ENCODE measurements at places on chromosomes 4 and X. TPM values are rescaled to one million over a fixed set of nuclear protein-coding genes. Genes with fewer than 3 reads are reported as not detected.

DNA sequence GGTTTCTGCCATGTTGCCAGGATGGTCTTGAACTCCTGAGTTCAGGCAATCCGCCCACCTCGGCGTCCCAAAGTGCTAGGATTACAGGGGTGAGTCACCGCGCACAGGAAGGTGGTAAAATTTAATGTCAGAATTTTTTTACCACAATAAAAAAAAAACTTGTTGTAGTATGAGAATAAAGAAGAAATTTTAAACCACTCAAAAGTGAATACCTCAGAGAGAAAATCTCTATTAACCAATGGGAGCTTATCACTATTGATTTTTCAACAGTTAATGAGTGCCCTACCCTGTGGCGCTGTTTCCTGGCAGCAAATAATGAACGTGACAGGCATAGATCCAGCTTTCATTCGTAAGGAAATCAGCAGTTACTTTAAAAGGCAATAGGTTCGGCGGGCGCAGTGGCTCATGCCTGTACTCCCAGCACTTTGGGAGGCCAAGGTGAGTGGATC lies 32.7 kb upstream of the SLC25A4 start:
- DNase-seq: no peak

DNA sequence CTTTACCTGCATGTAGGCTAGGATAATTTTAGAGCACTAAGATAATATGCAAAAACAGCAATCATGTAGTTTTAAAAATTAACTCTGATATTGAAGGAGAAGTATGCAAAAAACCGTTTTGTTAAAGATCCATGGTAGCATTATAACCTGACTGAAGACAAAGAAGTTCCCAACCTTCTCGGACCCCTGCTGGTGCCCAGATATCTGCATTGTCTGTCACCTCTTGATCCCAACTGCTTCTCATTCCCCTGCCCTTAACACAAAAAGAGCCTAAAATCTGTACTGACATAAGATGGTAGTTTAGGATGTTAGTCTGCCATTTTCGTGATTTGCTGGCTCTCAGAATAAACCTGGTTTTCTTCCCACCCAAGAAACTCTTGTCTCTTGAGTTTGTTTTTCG lies 61.5 kb upstream of the UCP1 start:
- no peak for DNase-seq

DNA sequence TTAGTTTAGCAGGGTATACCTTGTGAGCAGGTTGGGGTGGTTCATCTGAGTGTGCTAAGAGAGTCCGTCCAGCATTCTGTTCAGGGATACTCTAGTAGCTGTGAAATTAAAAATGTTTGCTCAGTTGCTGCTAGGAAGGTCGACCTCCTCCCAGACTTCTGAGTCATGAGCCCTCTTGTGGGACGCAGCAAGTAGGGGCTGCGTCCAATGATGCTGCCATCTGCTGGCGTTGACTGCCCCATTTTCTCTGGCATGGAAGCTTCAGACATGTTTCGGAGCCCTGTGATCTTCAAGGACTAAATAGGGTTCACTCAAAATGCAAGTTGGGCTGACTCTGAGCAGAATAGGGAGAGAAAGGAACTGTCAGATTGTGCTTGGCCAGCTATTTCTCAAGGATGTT lies 201.0 kb upstream of the ARSJ start:
- DNase-seq: peak; percentile 71

GRCh38 chr4:183635321-183635720 lies 23.7 kb downstream of the RWDD4 start:
- no peak for DNase-seq

GRCh38 chr4:84499624-84499982 lies 511 bp upstream of the NKX6-1 start:
- no peak for DNase-seq

DNA sequence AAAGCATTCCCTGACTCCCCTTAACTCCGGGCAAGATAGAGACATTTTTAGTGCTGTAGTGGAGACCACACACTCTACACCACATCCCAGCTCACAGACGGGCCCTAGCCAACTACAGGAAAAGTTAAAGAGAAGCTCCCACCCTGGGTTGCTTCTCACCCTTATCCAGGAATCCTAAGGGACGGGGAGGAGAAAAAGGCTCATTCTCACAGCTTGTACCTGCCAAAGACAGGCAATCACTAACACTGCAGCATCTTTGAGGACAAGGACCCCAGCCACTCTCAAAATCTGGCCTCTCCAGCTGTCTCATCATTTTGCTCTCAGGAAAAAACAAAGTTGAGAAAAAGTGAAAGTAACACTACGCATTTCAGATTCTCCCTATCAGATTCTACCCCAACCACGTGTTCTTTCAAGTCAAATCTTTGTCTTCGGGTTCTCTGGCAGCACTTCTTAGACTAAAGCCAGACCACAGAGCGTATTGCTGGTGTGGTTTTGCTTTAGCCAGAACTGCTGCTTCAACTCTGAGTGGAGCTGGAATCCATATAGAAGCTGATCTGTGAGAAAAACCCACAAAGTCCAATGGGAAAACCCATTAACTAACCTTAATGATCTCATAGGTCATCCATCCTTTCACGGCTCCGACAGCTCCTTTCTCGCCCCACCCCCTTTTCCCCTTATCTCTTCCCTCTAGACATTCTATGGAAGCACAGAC lies 605.9 kb upstream of the DIPK2B start:
- peak; percentile 95 for DNase-seq

DNA sequence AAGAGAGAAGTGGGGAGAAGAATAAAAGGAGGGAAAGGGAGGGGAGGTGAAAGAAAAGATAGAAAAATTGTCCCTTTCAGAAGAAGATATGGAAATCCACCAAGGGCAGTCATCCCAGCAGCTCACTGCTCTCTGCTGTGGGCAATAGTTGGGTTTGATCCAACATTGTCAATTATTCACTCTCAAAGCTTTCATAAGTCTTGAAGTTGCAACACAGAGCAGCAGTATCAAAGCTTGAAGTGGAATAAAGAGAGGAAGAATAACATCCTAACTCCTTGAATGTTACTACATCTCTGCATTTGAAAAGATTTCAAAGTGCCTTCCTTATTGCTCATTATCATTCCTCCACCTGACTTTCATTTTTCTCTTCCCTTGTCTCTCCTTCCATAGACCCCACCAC lies 62.3 kb upstream of the HHIP start:
- DNase-seq: no peak

DNA sequence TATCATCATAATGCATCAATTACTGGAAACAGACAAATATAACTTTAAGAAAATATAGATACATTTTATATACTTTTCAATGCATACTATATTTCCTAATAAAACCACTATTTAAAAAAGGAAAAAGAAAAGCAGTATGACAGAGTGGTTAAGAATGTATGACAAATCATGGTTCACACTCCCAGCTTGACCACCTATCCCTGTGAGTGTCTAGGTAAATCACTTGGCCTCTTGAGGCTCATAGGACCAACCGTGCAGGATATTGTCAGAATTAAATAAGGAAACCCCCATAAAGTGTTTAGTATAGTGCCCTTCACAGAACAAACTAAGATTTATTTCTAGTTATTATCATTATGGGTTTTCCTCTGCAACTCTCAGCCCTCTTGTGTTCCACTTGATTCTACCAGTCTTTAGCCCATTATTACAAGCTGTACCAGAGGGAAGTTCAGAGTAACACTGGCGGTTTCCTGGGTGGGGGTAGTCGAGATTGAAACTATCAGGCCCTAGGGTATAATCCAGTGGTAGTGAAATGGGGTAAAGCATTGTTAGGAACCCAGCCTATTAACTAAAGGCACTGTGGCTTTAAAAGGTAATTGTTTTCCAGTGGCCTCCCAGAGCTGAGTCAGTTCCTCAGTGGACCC lies 55.5 kb upstream of the PAK3 start:
- DNase-seq: peak; percentile 2

Gene STS
- 4.5 TPM for total RNA-seq

Gene IBSP
- total RNA-seq: not detected

Gene MAGEA1
- total RNA-seq: not detected

Gene ADAMTS3
- 3.0 TPM for total RNA-seq
